ENCODE measurements at places on chromosomes 6 and 20.

- no peak for DNase-seq
Observed at GRCh38 chr6:96743496-96743895, 93.8 kb downstream of the GPR63 start.

DNA sequence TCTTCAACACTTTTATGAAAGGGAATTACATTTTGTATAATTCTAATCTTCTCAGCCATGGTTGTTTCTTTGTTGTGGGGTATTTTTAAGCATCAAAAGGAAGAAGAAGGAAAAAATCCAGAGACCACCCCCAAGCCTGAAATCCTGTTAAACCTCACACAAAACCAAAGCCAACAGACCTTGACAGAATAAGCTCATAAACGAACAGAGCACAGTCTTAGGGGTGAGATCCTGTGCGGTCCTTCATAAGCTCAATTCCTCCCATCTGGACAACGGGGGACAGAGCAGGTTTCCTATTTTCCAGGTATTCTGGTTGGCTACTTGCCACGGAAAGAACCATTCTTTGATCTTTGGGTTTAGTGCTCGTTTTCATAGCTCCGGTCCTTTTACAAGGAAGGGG lies 151.3 kb upstream of the SULF2 start:
- no peak for DNase-seq

DNA sequence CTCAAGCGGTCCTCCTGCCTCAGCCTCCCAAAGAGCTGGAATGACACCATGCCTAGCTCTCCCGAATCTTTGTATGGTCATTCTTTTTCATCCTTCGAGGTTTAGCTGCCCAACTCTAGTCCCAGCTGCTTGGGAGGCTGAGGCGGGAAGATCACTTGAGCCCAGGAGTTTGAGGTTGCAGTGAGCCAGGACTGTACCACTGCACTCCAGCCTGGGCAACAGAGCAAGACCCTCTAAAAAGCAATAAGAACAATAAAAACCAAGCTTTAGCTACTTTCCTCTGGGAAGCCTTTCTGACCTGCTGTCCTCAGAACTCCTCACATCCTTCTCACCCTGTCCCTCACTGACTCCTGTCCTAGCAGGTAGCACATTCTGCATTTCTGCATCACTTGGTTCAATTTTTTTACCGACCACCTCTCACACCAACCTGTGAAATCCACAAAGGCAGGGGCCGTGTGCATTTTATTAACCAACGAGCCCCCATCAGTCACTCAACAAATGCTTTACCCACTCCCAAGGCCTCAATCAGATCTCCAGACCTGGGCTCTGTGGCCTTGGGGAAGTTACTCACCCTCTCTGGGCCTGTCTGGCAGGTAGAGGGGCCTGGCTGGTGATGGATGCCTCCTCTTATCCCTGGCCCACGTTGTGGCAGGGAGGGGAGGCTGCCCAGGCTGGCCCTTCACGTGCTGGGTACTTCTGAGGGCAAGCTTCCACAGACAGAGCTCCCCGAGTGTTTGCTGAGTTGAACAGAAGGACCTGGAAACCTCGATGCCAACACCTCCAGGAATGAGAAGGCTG lies 14.7 kb upstream of the SRC start:
- no peak for DNase-seq

DNA sequence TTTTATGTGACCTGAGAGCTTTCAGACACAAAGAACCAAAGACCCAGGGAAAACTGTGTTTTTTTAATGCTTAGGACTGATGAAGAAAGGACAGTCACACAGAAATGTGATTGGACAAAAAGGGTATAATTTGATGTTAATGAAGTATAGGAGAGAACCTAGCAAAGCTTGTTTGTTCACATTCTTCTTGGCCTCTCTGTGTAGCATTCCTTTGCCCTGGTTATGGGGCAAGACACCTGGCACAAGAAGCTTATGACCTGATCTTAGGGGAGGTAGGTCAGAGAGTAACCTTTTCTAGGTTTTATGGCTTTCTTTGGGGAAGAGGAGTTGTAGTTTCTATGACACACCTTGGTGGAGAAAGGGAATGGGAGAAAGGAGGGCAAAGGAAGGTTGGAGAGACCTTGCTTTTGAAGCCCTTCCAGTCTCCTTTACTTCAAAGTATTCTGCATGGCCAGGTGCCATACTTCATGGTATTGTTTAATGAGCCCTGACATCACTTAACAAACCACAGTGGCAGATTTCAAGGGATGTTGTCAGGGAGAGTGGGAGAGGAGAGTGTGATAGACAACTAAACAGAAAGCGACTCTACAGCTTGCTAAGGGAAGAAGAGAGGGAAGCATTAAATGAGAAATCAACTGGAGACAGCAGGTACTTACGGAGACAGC lies 701.8 kb upstream of the FLRT3 start:
- DNase-seq, result no peak

DNA sequence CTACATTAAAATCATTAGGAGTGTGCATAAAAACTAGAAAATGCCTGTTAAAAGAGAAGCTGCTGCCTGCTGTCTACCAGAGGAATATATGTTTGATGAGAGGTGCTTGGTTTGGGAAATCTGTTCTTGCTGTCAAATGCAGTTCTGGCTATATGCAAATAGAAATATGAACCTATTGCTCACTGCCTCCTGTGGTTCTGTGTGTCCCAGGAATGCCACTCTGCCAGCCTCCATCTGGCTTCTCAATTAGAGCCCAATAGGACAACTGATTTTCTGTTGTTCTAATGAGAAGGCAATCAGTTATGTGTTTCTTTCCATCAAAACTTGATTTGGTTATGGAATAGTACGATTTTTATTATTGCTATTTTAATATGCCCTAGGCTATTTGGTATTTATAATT lies 759.7 kb downstream of the HDGFL1 start:
- DNase-seq, result no peak

All from activated CD8-positive, alpha-beta memory T cell treated with anti-CD3 and anti-CD28 coated beads for 48 hours (primary cell).